Neural progenitor cell (in vitro differentiated cells): ENCODE measurements at places on chromosomes 7 and 10. TPM values are rescaled to one million over a fixed set of nuclear protein-coding genes. Genes with fewer than 3 reads are reported as not detected.

The SNX10 gene
- 19.5 and 29.6 TPM in 2 replicates for total RNA-seq

The OIT3 gene
- not detected in 2 replicates for total RNA-seq

The SUN3 gene
- total RNA-seq, result not detected in 2 replicates

The HOXA13 gene
- not detected in 2 replicates for total RNA-seq

The IGF2BP3 gene
- total RNA-seq, result 172 and 242 TPM in 2 replicates

The SPOCK2 gene
- total RNA-seq, result 1.9 and 3.2 TPM in 2 replicates

The OPN4 gene
- total RNA-seq, result not detected in 2 replicates

The MRPS33 gene
- total RNA-seq, result 18.6 and 25.0 TPM in 2 replicates

The PLAC9 gene
- total RNA-seq, result not detected in 2 replicates
